Renal pelvis (tissue), 12 donors: ENCODE measurements at places on chromosomes 3 and 15.
A peak's percentile ranks its signal among the peaks of the same experiment; 100 is the strongest.

- no peak for DNase-seq
These were observed 35.1 kb upstream of the RGMA start for GRCh38 chr15:93124126-93124525.

DNA sequence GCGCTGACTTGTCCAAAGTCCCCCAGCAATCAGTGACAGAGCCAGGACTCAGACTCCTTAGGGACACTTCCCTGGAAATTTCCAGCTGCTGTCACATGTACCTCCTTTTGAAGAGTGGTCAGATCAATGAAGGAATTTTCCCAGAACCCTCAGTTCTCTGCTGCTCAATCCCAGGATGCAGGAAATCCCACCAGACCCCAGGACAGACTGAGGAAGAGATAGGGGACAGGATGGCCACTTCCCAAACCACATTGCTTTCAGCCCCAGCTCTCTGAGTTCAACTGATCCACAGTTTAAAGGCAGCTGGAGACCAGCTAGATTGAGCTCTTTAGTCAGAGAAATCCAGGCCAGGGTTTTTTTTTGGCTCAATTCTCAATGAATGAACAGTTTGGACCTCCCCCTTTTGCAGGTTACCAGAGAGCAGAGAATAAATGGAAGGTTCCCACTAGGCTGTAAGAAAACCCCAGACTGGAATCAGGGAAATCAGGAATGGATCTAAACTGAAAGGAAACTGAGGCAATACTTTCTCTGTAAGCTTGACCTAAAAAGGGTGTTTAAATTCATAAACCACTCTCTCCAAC, 1.5 kb downstream of the CYP1A1 start:
- DNase-seq = peak; percentile 67

DNA sequence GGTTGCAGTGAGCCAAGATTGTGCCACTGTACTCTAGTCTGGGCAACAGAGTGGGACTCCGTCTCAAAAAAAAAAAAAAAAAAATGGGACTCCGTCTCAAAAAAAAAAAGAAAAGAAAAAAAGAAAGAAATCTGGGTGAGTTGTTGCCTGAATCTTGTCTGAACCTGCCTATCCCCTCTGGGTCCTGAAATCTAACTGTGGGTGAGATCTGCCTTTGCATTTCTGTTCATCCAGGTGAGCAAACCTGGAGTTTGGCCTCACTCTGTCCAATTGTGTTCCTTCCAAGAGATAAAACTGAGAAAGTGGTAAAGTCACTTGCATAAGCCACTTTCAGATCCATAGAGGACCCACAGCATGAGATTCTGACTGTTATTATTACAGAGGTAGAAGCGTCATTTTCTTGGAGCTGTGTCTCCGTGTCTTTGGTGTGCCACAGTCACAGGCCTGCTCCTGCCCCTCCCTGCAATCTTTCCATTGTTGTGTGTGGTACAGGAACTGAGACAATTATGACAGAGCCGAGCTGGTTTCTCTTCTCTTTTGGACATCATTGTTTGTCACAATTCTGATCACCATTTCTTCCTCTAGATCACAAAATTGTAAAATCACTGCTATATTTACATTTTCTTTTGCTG, 235.9 kb downstream of the LPP start:
- no peak for DNase-seq

DNA sequence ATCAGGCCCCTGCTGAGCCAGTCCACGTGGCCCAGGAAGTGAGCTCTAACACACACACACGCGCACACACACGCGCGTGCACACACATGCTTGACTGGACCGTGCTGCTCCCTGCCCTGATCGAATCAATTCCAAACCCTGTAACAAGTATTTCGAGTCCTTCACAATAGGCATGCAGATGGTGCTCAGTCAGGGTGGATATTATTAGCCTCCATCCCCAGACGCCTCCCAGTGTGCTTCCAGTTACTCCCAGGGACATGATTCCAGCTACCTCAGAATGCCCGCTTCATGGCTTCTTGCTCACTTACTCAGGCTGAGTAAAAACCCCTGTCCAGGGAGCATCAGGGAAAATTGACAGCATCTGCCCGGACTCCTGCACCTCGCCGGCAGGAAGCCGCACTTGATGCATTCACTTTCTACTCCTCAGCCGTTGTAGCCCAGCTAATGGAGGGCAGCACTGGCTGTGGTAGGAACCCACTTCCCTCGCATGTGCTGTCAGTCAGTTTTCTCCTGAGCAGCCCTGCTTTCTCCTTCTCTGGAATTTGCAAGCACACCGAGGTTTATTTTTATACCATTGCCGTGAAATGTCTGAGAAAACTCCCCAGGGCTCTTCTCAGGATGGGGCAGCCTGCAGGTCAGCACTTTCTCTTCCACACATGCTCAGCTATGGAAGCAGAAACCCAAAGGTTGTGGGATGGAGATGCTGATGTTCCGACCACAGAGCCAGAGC, 126.1 kb upstream of the ABHD17C start:
- no peak for DNase-seq

- no peak for DNase-seq
These were observed 32.2 kb upstream of the ADCY5 start for GRCh38 chr3:123481071-123481470.

DNA sequence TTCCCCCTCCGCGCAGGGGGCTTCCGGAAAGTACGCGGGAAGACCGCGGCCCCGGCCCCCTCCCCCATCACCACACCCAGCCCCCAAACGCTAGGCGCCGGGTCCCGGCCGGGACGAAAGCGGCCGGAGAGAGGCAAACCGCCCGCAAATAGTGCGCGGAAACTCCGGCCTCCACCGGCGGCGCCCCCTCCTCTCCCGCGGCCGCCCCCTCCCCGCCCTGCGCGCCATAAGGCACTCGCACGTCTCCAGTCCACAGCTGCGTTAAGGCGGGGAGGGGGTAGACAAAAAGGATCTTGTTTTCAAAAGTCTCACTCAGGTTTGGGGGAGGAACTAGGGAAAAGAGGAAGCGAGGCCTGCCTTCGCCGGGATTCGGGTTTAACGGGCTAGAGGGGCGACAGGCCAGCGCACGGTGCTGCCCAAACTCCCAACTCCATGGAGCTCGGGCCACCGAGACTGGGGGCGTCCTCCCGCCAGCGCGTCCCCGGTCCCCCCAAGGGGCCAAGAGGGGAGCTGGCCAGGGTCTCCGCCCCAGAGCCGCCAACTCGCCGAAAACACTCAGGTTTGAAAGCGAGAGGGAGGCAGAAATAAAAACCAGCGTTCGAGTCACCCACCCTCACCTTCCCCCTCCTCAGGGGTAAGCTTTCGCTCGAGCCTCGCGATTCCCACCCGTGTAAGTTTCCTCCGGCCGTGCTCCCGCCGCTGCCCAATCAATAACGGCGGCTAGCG, 1.8 kb downstream of the ANP32A start:
- DNase-seq = peak; percentile 62

DNA sequence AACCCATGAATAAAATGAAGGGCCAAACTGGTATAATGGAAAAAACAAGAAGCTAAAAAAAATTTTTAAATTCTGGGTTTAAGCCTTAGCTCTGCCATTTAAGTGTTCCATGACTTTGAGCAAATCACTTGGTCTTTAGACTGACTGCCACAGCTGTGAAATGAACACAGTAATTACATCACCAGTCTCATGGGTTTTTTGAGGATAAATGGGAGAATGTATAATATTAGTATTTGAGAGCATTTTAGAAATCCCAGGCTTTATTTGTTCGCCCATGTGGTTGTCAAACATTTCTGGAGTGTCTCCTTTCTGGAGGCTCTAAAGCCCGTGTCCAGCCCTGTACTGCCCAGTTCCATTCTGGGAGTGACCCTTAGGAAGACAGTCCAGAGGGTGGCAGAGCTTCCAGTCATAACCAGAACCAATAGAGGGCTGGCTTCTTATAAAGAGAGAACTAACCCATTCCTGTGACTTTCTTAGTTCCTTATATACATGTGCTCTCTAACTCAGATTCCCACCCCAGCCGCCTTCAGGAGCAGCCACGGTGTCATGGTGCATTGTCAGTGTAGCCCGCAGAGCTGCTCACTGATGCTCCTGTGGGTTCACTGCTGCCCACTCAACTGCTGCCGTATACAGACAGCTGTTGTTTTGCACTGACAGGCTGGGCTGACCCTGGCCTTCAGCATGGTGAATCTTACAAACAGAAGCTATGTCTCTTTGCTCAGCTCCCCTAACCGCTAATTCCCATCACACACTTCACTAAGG, 44.7 kb downstream of the BOC start:
- no peak for DNase-seq

GRCh38 chr3:60551455-60552209, 699.6 kb downstream of the FHIT start:
- no peak for DNase-seq

DNA sequence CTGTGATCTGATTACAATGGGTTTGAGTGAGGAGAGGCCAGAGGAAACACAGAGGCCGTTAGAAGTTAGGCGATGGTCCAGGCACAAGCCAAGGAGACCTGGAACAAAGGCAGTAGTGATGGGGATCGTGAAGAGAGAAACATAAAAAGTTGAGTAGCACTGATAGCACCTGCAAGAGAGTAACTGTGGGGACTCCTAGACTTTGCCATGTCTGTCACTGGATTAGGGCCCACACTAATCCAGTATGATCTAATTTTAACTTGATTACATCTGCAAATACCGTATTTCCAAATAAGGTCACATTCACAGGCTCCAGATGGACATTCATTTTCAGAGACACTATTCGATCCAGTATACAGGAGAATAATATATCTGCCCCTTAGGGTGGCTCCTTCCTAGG, 144.7 kb downstream of the RAB11A start:
- DNase-seq = no peak

- DNase-seq = no peak
These were observed 25.2 kb downstream of the ST8SIA2 start for GRCh38 chr15:92418864-92419263.

DNA sequence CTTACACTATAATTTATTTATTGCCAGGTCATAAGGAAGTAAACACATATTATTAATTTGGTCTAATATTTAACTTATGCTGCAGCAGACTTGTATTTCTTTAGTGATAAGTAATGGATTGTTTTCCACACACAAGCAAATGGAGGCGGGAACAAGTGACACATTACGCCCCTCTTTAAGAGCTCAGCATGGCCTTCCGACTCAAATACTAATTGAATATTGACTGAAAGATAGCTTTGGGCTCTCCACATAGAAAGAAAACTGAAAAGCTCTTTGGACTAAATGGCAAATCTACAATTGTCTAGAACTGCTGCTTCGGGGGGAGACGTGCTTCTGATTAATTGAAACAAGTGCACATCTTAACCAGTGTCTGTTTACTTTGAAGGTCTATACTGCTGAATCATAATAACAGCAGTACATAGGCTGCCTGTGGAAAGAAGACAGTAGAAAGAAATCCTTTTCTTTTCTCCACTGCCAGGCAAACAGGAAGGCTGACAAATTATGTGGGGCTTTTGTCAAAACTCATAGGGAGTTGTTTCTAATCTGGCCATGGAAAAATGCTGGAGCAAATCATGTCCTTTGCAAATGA, 15.9 kb downstream of the CADPS start:
- no peak for DNase-seq

DNA sequence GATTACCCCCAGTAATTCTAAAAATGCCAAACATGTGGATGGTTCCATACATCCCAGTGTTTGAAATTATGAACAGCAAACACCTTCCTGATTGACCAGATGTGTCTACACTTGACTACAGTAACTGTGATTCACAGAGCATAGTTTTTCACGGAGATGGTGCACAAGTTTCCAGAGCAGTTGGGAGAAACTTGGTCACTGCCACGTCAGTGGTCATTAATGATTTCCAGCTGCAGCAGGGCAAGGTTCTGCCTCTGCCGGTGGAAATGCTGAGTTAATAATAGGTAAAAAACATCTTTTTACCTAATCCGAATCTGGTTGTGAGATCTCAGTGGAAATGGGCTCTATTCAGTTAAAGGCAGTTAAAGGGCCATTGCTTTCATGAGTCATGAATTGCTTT, 154.1 kb upstream of the FEZF2 start:
- no peak for DNase-seq

DNA sequence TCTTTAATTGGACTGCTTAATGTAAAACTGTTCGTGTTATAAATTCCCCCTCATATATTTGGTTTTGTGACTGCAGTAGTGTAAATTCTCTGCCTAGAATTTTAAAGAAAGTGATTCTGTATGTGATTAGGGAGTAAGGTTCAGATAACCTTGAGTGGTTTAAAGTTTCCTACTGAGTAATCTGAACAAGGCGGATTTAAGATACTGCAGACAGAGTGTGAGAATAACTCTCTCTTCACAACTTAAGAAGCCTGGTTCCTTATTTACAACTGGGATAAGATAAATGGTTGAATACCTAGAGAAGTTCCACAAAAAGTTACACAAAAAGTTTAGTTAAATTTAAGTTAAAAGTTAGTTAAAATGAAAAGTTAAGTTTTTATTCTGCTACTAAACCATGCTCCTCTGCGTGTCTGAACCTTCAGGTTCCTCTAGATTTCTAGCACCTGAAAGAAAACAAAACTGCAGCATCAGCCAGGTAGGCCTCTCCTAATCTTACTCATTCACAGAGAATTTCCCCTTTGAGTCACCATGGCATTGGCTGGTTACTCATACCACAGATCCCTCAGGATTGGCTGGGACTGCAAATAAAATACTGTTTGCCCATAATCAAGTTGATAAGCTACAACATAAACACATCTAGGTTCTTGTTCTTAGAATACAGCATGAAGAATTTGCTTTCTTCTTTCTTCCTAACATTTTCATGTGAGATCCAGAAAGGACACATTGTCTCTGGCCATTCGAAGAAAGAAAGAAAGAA, at the start of gene ARL14:
TSS of gene ARL14 (plus strand) at position 614 of the 757 bp plus-strand sequence. CDS start 187 bp downstream, outside the sequence.
- no peak for DNase-seq
